ENCODE measurements at places on chromosomes 7 and 10. TPM values are rescaled to one million over a fixed set of nuclear protein-coding genes. Genes with fewer than 3 reads are reported as not detected.

CLRN3 gene
- total RNA-seq = not detected

PAX4 gene
- not detected for total RNA-seq

RASA4B gene
- total RNA-seq = 9.6 TPM

MRPL32 gene
- total RNA-seq = 47.4 TPM

CCL26 gene
- not detected for total RNA-seq

CCDC3 gene
- total RNA-seq = 0.23 TPM
